ENCODE measurements at places on chromosomes 13 and 19. TPM values are rescaled to one million over a fixed set of nuclear protein-coding genes. Genes with fewer than 3 reads are reported as not detected.

Gene ZNF677
- polyA plus RNA-seq = not detected

Gene ZNF492
- not detected for polyA plus RNA-seq

Gene LGALS7B
- polyA plus RNA-seq = 2.1 TPM

Gene ATP1A3
- 0.01 TPM for polyA plus RNA-seq

Gene EDDM13
- polyA plus RNA-seq = not detected

Gene CFAP97D2
- not detected for polyA plus RNA-seq

Gene PTH2
- polyA plus RNA-seq = not detected

Gene IRGC
- not detected for polyA plus RNA-seq

Gene RABAC1
- 91.2 TPM for polyA plus RNA-seq

Gene PTGER1
- polyA plus RNA-seq = 0.24 TPM

Gene ZNF829
- polyA plus RNA-seq = 0.10 TPM

GRCh38 chr19:42441049-42441445, 1.7 kb downstream of the CXCL17 start:
- peak; percentile 72 for DNase-seq
- H3K27me3 ChIP-seq = no peaks in the 10 kb centered on the region
- peak overlapping the region; percentile 32 for H3K4me3 ChIP-seq
- H3K4me1 ChIP-seq = peaks cover 85% of the 10 kb centered on the region

- H3K4me1 ChIP-seq = peaks cover 61% of the 10 kb centered on the region
- H3K4me3 ChIP-seq = peak overlapping the region; percentile 52
- no peak overlapping the region for H3K27ac ChIP-seq
- H3K27me3 ChIP-seq = peaks cover 27% of the 10 kb centered on the region
- no peak for DNase-seq
- no peaks in the 10 kb centered on the region for H3K36me3 ChIP-seq
Observed at GRCh38 chr19:17949956-17950309, 17.0 kb upstream of the KCNN1 start.

DNA sequence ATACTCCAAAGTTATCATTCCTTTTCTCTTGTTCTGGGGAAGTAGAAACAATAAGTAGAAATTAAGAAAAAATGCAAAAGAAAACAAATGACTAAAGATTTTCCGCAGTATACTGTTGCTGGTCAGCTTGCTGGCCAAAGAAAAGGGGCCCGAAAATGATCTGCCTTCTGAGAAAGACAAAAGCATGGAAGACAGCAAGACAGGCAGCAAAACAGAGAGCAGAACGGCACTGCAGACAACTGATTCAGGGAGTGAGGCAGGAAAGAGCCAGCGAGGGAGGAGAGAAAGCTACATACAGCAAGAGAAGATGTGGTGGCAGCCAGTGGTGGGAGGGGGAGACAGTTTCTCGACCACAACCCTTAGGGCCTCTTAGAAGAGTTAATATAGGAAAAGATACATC, 5.3 kb upstream of the DOCK9 start:
- H3K4me1 ChIP-seq = peaks cover 30% of the 10 kb centered on the region
- H3K27me3 ChIP-seq = no peaks in the 10 kb centered on the region
- no peaks in the 10 kb centered on the region for H3K36me3 ChIP-seq
- no peak overlapping the region for H3K4me3 ChIP-seq
- H3K27ac ChIP-seq = no peak overlapping the region
- DNase-seq = no peak

GRCh38 chr13:52070929-52071523, 46.5 kb downstream of the UTP14C start:
- peaks cover 15% of the 10 kb centered on the region for H3K4me1 ChIP-seq
- no peaks in the 10 kb centered on the region for H3K27me3 ChIP-seq
- H3K4me3 ChIP-seq = no peak overlapping the region
- no peak overlapping the region for H3K27ac ChIP-seq

DNA sequence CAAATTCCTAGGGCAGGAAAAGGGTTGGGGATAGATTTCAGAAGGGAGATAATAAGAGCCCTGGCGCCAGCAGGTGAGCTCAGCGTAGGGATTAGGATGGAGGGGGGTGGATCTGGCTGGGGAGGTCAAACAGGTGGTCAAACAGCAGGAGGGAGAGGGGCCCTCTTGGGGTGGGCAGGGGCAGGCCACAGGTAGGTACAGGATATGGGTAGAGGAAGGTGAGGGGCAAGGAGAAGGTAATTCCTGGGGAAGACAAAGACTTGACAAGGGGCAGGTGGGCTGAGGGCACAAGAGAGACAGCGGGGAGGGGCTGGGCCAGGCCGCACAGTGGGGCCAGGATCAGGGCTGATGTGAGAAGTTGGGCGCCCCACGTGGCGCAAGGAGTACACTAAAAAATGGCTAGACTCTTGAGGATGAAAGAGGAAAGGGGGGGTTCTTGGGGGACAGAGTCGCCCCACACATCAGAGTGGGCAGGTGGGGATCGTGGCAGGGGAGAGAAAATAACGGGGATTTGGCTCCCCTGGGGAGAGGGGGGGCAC, 713 bp downstream of the KRI1 start:
- no peak for DNase-seq
- peaks cover 40% of the 10 kb centered on the region for H3K4me1 ChIP-seq

GRCh38 chr13:51675385-51675784, 91.1 kb downstream of the WDFY2 start:
- no peaks in the 10 kb centered on the region for H3K27me3 ChIP-seq
- H3K4me3 ChIP-seq = no peak overlapping the region
- no peak overlapping the region for H3K27ac ChIP-seq

DNA sequence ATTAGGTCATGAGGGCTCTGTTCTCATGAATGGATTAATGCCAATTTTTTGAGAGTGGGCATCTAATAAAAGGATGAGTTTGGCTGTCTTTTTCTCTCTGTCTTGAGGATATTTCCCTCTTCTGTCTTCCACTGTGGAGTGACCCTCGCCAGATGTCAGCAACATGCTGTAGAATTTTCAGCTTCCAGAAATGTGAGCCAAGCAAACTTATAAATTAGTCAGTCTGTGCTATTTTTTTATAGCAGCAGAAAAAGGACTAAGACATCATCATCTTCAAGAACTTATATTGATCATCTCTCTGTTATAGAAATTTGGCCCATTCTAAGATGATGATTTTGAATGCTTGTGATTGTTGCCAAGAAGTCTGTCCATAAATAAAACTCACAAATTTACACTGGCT, 431.4 kb downstream of the FGF9 start:
- H3K27ac ChIP-seq = no peak overlapping the region
- H3K4me3 ChIP-seq = no peak overlapping the region
- no peaks in the 10 kb centered on the region for H3K36me3 ChIP-seq
- H3K27me3 ChIP-seq = no peaks in the 10 kb centered on the region

DNA sequence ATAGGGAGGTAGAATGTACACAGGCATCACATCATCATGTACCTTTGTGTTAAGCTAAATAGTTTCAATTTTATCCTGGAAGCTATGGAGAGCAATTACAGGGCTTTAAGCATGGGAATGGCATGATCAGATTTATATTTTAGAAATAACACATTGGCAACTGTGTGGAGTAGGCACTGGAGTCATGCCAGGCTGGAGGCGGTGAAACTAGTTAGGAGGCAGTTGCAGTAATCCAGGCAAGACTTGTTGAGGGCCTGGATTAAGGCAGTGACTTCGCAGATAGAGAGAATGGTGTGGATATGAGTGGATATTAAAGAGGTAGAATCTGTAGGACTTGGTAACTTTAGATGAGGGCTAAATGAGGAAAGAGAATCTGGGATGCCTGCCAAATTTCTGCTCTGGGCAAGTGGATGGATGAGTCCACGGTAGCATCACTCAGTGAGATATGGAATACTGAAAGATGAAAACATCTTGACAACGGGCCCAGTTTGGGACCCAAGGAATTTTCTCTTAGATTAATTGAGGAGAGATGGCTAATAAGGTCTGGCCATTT, 506.2 kb downstream of the FGF9 start:
- H3K4me1 ChIP-seq = no peaks in the 10 kb centered on the region
- no peaks in the 10 kb centered on the region for H3K27me3 ChIP-seq
- DNase-seq = no peak
- H3K4me3 ChIP-seq = no peak overlapping the region
- no peak overlapping the region for H3K27ac ChIP-seq

DNA sequence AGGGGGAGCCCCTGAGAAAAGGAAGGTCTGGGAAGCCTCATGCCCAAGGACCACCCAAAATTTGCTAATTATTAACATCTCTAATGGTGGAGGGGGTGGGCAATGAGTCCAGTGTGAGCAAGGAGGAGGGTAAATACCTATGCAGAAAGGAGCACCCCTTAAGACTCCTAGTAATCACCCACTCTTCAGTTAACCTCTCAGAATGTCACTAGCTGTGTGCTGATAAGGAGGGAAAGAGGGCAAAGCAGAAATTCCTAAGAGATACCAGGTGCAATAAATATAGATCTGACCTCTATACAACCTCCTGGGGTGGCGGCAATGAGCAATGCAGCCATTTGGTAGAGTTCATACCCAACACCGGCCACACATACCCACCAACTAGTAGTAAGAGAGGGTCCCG, 12.7 kb upstream of the DPY19L3 start:
- peaks cover 27% of the 10 kb centered on the region for H3K4me1 ChIP-seq
- H3K36me3 ChIP-seq = no peaks in the 10 kb centered on the region
- no peaks in the 10 kb centered on the region for H3K27me3 ChIP-seq
- no peak overlapping the region for H3K4me3 ChIP-seq

DNA sequence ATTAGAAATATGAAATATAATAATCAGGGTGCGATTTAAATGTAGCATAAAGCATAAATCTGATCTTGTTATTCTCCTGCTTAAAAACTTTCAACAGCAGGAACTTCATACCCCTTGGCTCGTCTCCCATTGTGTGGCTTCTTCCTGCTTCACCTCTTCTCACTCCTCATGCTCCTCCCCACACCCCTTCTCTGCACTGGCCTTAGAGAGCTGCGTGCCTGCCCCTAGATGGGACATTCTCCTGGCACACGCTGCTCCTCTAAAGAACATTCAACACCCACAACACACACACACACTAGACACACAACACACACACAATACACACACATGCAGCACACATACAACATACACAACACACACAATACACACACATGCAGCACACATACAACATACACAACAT, 104.6 kb upstream of the RAP2A start:
- DNase-seq = no peak
- H3K4me1 ChIP-seq = no peaks in the 10 kb centered on the region
- no peaks in the 10 kb centered on the region for H3K27me3 ChIP-seq
- no peak overlapping the region for H3K27ac ChIP-seq
- peaks cover 44% of the 10 kb centered on the region for H3K36me3 ChIP-seq
- no peak overlapping the region for H3K4me3 ChIP-seq

GRCh38 chr19:19385896-19386869, 19.3 kb upstream of the GATAD2A start:
- peak overlapping the region; percentile 87 for H3K4me3 ChIP-seq
- no peaks in the 10 kb centered on the region for H3K27me3 ChIP-seq
- DNase-seq = no peak

- H3K4me3 ChIP-seq = peak overlapping the region; percentile 45
- peaks cover 11% of the 10 kb centered on the region for H3K4me1 ChIP-seq
- no peak overlapping the region for H3K27ac ChIP-seq
- no peak for DNase-seq
- no peaks in the 10 kb centered on the region for H3K36me3 ChIP-seq
- H3K27me3 ChIP-seq = peaks cover 52% of the 10 kb centered on the region
Observed at GRCh38 chr13:94967183-94968039, 255.1 kb upstream of the SOX21 start.

- H3K4me3 ChIP-seq = no peak overlapping the region
- H3K4me1 ChIP-seq = no peaks in the 10 kb centered on the region
- H3K36me3 ChIP-seq = no peaks in the 10 kb centered on the region
- H3K27me3 ChIP-seq = no peaks in the 10 kb centered on the region
Observed at GRCh38 chr13:66618702-66619101, 611.4 kb downstream of the PCDH9 start.

GRCh38 chr19:39557811-39558623, 18.1 kb upstream of the EID2 start:
- H3K27ac ChIP-seq = no peak overlapping the region
- H3K4me1 ChIP-seq = peaks cover 26% of the 10 kb centered on the region
- H3K27me3 ChIP-seq = no peaks in the 10 kb centered on the region
- no peaks in the 10 kb centered on the region for H3K36me3 ChIP-seq
- peak overlapping the region; percentile 36 for H3K4me3 ChIP-seq

DNA sequence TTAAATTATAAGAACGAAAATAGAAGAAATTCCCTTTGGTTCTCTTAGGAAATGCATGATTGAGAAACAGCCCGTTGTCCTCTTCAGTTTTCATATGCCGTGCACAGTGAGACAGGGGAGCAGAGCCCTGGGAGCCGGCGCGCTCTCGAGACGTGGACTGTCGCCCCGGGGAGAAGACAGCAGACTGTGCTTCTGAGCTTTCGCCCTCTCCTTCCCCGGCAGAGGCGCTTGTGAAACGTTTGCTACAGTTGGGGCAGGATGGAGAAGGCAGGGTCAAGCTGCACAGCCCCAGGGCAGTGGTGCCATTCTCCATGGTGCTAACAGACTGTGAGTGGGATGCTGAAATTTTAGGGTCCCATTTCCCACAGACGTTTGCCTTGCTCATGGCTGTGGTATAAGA, 192.2 kb upstream of the KL start:
- H3K27me3 ChIP-seq = peaks cover 18% of the 10 kb centered on the region
- H3K36me3 ChIP-seq = no peaks in the 10 kb centered on the region
- H3K27ac ChIP-seq = no peak overlapping the region
- no peak for DNase-seq
- peaks cover 7% of the 10 kb centered on the region for H3K4me1 ChIP-seq

- H3K36me3 ChIP-seq = no peaks in the 10 kb centered on the region
- DNase-seq = peak; percentile 16
- no peak overlapping the region for H3K27ac ChIP-seq
- no peaks in the 10 kb centered on the region for H3K4me1 ChIP-seq
- H3K27me3 ChIP-seq = no peaks in the 10 kb centered on the region
Observed at GRCh38 chr13:107650081-107650701, 565.1 kb downstream of the LIG4 start.

GRCh38 chr19:42069619-42070351, at the start of gene GRIK5:
Gene GRIK5, minus strand, starts transcription at chr19:42070206. Its CDS starts 4,436 bp downstream, at chr19:42065770.
- H3K27me3 ChIP-seq = peaks cover 16% of the 10 kb centered on the region
- H3K36me3 ChIP-seq = no peaks in the 10 kb centered on the region
- H3K4me1 ChIP-seq = peaks cover 3% of the 10 kb centered on the region
- DNase-seq = no peak
- H3K4me3 ChIP-seq = no peak within 1 kb of the TSS

DNA sequence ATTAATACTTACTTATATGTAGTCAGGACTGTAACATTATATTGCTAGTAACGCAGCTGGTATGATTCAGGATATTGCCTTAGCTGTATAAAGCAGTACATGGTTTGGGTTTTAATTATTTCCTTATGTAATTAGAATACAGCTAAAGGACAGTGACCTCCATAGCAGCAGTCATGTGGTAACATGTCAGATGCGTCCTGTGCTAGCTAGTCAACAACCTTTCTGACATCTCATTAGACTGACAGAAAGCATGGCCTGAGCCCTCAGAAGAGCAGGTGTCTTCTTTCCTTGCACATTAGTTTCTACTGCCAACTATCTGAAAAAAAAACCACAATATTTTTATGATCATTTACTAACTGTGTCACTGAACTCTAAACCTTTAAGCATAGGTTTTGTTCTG, 122.2 kb downstream of the MAB21L1 start:
- no peak overlapping the region for H3K27ac ChIP-seq
- H3K27me3 ChIP-seq = no peaks in the 10 kb centered on the region
- H3K4me3 ChIP-seq = no peak overlapping the region
- no peak for DNase-seq
- H3K36me3 ChIP-seq = no peaks in the 10 kb centered on the region
- peaks cover 42% of the 10 kb centered on the region for H3K4me1 ChIP-seq

GRCh38 chr13:20394506-20394905, 131.2 kb downstream of the CRYL1 start:
- no peak for DNase-seq
- H3K4me3 ChIP-seq = no peak overlapping the region
- no peaks in the 10 kb centered on the region for H3K27me3 ChIP-seq
- H3K36me3 ChIP-seq = no peaks in the 10 kb centered on the region
- H3K4me1 ChIP-seq = no peaks in the 10 kb centered on the region
- no peak overlapping the region for H3K27ac ChIP-seq

- no peak overlapping the region for H3K4me3 ChIP-seq
- no peak for DNase-seq
- H3K4me1 ChIP-seq = no peaks in the 10 kb centered on the region
Observed at GRCh38 chr13:39682788-39683187, 27.3 kb downstream of the COG6 start.

Measured in HepG2 (cell line).